ENCODE measurements at places on chromosomes 1 and 21.

- DNase-seq = no peak
Measured at GRCh38 chr1:26359981-26360806, 6.3 kb upstream of the CRYBG2 start.

DNA sequence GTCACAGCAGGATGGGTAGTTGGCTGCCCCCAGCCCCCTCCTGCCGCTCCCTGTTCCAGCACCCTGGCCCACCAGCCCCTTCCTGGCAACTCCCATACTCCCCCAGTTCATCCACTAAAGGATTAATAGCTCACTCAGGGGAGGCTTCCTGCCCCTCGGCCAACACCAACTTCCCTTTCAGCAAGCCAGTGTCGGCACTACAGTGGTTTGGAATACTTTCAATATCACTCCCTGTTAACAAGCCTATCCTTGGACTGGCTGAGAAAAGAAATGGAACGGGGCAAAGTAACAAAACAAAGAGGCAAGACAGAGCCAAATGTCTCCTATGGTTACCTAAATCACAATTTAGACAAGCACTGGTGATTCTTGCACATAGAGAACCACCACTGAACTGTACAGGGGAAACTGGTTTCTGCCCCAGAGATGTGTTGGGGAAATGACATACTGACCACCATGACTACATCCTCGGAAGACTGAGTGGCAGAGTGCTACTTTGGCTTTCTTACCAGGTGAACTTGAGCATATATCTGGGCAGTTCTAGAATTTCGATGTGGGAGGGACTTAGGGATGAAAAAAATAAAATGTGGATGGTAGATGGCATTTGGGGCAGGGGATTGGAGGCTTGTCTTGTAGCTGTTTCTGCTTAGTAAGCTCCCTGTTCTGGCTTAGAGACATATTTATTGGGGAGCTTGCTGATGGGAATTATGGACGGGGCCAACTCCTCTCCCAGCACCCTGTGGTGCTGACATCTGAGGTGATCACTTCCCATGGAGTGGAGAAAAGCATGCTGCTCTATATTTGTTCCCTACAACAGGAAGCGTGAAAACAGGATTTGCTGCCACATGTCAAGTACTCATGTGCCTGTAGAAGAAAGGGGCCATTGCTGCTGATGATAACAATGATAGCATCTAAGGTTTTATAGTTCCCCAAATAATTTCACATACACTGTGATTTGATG, 7.1 kb upstream of the CAPN2 start:
- no peak for DNase-seq

DNA sequence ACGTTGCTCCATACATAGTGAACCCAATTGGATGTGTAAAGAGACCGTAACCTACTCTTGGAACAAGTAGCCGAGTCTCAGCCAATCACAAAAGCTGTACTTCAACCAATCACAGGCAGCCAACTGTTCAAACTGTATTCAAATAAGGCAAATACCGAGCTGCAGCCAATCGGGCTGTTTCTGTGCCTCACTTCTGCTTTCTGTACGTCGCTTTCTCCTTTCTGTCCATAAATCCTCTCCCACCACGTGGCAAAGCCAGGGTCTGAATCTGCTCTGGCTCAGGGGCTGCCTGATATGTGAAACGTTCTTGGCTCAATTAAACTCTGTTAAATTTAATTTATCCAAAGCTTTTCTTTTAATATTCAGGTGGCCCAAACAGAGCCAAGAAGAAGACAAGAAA, 210.3 kb downstream of the URB2 start:
- no peak for DNase-seq

GRCh38 chr1:46820076-46820475, 21.2 kb downstream of the CYP4B1 start:
- no peak for DNase-seq

- DNase-seq = peak; percentile 27
Measured at GRCh38 chr1:107244709-107245500, 104.1 kb downstream of the NTNG1 start.

- DNase-seq = no peak
Measured at GRCh38 chr1:176932114-176933104, 232.1 kb downstream of the ASTN1 start.

GRCh38 chr1:156708218-156708661, 2.9 kb upstream of the CRABP2 start:
- no peak for DNase-seq

DNA sequence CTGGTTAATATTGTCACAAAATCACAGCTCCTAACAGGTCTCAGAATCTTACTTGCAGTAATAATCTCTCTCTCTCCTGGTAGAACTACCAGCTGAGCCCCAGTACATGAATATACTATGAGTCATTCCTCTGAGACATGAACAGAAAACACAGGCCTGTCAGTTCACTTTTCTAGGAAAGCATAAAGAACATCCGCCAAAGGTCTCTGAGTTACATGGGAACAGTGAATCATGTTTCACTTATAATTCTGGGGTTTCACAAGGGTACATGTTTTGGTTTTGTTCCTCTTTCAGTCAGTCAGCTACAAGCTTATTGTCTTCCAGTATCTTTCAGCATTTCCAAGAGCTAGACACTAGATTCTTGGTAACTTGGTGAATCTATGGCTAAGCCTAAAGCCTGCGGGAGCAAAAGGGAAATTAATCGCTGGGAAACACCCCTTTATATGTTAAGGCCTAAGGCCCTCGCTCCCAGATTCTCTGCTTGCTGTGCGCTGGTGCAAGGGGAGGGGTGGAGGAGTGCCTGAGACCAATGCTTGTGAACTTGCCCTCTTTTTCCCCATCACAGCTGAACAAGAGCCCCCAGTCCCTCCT, 31.7 kb downstream of the IFNGR2 start:
- DNase-seq = no peak

- no peak for DNase-seq
Measured at GRCh38 chr1:8165595-8166360, 139.7 kb upstream of the ERRFI1 start.

DNA sequence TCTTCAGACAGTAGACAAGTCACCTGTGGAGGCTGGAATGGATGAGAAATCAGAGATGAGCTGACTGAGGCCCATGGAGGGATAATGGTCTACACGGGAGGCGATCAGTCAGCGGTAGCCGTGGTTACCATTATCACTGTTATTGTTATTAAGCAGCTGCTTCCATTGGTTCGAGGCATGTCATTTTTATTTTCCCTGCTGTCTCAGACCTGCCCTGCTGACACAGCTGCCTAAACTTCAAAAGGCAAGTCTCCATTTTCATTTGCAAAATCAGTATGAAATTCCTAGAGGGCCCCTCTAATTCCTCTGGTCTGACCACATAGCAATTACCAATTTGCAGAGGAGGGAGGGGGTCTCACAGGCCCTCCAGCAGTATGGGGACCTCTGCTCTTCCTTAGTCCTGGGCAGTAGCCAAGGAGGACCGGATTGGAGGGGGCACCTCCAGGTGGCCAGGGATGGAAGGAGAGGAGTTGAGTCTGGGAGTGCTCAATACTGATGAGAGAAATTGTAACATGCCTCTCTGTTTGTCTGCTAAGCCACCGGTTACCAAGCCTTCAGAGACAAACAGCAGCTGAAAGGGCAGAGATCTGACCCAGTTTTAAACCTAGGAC, 184.2 kb downstream of the TRABD2B start:
- DNase-seq = no peak

DNA sequence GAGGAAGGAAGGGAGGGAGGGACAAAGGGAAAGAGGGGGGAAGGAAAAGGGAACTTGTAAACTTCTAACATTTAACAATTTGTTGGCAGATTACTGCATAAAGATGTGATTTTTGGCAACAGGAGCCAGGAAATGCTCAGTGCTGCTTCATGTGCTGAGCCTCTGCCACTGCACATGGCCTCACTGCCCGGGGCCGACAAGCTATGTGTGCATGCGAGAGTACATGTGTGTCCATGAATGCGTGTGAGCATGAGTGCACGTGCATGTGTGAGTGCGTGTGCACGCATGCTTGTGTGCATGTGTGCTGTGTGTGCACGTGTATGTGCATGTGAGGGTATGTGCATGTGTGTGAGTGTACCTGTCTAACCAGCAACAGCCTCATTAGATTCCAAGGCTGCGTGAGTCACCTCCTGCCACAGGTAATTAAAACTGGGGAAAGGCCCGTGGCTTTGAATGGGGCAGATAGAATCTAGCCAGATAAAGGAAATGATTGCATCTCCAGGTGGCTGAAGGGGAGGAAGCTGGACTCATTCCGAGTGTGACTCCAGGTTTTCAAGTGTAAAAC, 41.4 kb upstream of the TSPEAR start:
- no peak for DNase-seq

- DNase-seq = no peak
Measured at GRCh38 chr1:113855630-113856400, 15.7 kb downstream of the PTPN22 start.

DNA sequence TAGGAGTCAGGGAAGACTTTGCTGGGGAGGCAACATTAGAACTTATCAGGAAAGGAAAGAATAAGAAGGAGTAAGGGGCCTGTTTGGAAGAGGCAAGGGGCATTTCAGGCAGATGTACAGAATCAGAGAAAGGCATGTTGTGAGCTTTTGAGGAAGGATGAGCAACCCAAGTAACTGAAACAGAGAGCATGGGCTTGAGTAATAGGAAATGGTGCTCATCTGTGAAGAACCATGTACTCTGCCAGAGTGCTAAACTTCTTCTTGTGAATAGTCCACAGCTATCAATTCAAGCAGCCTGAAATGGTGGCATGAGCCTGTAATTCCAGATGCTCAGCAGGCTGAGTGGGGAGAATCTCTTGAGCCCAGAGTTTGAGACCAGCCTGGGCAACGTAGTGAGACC, 19.2 kb upstream of the PIGK start:
- DNase-seq = no peak

DNA sequence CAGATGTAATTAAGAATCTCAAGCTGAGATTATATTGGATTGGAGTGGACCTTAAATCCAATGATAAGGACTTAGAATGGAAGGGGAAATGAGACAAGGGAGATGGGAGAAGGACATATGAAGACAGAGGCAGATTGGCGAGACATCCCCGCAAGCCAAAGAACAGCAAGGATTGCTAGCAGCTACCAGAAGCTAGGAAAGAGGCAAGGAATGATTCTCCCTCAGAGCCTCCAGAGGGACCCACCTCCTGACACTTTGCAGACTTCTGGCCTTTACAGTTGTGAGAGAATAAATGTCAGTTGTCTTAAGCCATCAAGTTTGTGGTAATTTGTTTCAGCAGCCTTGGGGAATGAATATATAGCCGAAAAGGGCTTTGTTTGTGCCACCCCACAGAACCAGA, 20.7 kb downstream of the METTL13 start:
- DNase-seq = no peak

DNA sequence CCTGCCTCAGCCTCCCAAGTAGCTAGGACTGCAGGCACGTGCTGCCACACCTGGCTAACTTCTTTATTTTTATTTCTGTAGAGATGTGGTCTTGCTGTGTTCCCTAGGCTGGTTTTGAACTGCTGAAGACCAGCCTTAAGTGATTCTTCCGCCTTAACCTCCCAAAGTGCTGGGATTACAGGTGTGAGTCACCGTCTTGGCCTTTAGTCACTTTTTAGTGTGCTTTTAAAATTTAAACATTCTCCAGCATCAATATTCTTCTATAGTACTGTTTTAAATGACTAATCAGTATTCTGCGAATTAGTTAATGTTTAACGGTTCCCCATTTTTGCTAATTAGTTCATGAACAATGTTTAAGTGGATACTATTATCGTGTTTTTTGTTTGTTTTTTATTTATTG, 60.6 kb downstream of the DYRK1A start:
- DNase-seq = no peak

GRCh38 chr1:173190101-173190936, 16.8 kb downstream of the TNFSF4 start:
- DNase-seq = no peak

DNA sequence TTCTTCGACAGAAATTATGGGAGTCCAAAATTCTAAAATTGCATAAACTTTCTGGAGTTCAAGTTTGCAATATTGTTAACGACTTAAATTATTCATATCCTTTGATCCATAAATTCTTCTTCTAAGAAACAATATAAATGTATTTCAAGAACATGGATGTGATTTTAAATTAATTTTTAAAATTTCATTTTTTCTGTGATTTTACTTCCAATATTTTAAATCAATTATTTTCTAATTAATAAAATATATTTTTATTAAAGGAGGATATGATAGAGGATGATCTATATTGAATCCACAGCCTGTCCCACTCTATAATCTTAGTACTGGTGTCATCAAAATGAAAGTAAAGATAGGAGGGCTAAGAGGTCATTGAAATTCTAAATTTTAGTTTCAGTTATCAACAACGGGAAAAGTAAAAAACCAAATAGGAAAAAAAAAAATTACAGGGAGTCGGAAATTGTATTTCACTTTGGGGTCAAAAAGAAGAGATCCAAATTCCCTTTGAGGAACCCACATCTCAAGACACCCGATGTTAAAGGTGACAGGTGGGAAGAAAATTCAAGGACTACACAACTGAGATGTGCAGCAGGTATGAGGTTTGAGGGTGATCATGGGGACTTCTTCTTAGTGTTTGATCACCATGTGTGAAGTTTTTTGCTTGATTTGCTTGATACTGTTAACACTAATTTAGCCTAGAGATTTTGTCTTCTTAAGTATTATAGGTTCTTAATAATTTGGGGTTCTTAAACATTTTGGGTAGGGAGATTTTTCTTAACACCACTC, 154.8 kb upstream of the RGS18 start:
- no peak for DNase-seq

DNA sequence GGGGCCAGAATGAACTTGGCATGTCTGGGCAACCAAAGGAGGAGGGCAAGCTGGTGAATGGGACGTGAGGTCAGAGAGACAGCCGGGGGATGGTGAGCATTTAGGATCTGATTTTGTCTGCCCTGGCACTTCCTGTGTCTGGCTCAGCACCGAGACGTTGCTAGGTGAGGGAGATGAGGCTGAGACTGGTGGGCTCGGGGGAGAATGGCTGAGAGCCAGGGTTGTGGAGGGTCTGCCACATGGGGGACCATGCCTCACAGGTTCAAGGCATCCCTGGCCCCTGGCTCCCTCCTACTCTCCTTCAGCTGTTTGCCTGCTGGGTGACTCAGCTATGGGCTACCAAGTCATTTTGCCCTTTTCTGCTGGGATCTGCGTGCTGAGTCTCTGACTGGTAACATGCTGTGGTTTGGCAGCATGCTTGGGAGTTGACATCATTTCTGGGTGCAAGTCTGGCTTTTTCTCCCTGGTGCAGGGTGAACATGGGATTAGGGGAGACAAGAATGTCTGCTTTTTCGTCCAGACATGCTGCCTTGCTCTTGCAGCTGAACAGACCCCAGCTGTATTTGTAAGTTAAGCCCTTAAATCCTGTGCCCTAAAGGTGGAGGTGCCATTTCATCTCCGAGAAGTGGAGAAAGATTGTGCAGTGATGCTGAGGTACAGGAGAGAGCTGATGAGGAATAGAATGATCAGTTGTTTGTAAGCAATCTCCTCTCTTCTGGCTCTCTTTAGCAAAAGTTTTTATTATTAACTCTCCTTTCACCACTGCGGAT, 17.6 kb downstream of the GALNT2 start:
- no peak for DNase-seq
